Left cardiac atrium (tissue), 4 donors: ENCODE measurements at places on chromosomes 11 and 22. TPM values are rescaled to one million over a fixed set of nuclear protein-coding genes. Genes with fewer than 3 reads are reported as not detected.

DNA sequence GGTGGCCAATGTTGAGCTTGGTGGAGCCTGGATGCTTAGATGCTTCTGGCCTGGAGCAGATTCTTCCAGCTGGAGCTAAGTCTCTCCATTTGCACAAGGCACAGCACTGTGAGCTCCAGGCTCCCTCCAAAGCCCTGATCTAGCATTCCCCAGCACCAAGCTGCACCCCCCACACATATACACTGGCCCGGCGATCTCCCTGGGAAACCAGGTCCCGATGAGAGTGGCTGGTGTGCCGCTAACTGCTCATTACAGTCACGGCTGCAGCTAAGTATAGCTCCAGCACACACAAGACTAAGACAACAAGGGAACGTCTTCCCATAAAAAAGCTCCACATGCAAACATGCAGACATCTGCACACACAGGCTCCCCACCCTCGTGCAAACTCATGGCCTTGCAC is 17.6 kb downstream of the KCNC1 start:
- peak; percentile 1 for DNase-seq

DNA sequence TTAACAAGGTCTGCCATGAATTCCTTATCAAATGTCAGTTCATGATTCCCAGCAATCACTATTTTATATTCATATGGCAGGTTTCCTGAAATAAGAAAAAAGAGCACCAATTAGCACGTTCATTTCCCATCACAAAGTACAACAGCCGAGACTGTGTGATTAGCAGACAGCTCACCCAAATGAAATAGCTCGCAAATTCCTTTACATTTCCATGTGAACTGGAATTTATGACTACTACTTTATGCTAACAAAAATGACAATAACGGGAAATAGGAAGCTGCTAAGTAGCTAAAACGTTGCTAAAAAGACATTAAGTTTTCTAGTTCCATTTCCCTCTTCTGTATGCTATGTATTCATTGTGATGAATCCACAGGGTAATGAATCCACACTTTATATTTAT is 90.7 kb downstream of the MPPED2 start:
- DNase-seq = no peak

SCUBE1 gene
- 3.3 TPM for total RNA-seq

DENND6B gene
- total RNA-seq = 2.4 TPM

SCUBE2 gene
- 2.0 TPM for total RNA-seq

CHRNA10 gene
- total RNA-seq = 0.27 TPM

DNA sequence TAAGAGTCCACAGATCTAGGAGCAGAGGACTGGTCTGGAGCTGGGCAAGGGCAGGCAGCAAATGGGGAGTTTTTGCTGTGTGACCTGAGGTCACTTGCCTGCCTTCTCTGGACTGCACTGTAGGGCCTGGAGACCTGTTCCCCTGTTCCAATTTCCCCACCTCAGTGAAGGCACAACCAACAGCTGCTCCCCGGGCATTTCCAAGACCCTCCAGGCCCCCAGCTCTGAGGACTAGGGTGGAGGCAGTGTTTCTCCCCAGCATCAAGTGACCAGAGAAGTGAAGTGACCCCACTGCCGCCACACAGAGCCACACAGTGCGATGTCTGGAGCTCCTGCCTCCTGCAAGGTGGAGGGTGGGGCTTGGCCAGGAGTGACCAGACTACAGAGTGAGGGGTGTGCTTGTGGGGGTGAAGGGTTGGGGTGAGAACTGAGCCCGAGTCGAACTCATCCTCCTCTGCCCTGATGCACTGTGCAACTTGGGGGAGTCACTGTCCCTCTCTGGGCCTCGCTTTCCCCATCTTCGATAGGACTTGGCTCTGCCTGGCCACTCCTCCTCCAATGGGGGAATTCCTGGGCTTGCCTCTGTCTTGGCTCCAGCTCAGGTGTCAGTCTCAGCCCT is 21.6 kb downstream of the P2RY2 start:
- DNase-seq = no peak

DNA sequence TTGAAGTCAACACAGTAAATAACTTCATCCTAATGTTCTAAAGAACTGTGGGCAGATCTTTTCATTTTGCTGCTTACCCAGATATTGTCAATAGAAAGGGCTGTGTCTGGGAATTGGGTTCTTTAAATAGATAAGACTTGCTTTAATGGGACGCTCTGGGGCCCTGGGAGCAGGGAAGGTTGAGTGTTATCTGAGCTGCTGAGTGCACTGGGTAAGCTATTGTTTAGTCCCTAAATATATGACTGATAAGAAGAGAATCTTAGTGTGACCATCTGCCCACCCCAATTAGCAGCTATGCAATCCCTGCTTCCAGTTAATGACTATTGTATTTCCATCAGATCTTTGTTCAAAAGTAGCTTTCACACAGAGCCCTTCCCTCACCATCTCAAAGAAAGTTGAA is 44.4 kb downstream of the ARHGAP42 start:
- DNase-seq = no peak

RAB36 gene
- 1.3 TPM for total RNA-seq

RAG2 gene
- total RNA-seq = not detected

GRCh38 chr22:46486996-46487717 is 50.3 kb downstream of the CELSR1 start:
- DNase-seq = no peak

GRCh38 chr11:95592471-95592870 is 197.1 kb downstream of the FAM76B start:
- DNase-seq = no peak

DNA sequence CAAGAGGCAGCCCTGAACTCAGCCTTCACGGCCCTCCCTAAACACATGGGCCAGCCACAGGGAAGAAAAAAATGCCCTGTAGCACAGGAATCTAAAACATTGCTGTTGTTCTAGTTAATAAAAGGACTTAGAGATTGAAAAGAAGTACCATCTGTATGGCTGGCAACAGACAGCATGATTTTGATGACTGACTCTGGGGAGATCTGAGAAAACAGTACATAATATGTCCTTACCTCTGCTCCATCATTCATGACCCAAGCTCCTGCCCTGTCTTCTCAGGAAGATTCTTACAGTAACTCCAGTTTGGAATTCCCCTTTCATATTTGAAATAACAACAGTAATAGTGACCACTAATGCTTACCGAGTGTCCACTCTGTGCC is 244.2 kb downstream of the ETS1 start:
- no peak for DNase-seq

KDM4D gene
- total RNA-seq = 0.89 TPM

- DNase-seq = no peak
Measured at GRCh38 chr22:24683691-24684090, 80.7 kb downstream of the GGT1 start.

GSTT4 gene
- not detected for total RNA-seq

RIMBP3C gene
- total RNA-seq = 0.21 TPM

HSD17B12 gene
- total RNA-seq = 155 TPM

DNA sequence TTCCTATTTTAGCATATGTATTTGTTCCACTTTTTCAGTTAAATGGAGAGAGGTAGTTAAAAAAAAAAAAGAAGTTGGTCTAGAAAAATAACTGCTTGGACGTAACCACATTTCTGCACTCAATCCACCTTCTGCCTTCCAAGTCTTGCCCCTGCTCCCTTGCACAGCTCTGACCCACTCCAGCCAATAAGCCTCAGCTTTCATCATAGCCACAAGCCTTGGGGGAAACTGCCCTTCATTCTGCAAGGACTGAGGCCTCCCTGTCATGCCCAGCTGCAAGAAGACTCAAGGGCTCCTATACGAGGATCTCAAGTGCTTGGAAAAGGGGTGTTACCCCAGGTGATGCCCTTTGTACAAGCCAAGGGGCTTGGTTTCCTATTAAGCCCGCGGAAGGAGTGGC is 36.0 kb upstream of the OAF start:
- no peak for DNase-seq

DNA sequence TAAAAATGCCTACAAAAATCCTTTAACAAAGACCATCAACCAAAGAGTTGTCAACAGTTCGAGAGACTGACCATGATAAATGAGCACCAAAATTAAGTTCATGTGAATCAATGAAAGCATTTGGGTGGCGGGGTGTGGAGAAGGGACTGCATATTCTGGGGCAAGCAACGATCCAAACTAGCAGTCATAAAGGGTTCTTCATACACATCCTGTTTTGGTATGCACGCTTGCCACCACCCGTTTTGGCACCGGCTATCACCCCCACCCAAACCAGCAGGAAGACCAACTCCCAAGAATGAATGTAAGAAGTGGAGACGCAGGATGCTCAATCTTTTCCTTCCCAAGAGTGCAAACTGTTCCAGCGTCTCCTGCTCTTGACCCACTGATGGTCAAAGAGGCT is 80.8 kb downstream of the SGSM3 start:
- no peak for DNase-seq

- no peak for DNase-seq
Measured at GRCh38 chr11:36248436-36248835, 40.8 kb downstream of the COMMD9 start.

DNA sequence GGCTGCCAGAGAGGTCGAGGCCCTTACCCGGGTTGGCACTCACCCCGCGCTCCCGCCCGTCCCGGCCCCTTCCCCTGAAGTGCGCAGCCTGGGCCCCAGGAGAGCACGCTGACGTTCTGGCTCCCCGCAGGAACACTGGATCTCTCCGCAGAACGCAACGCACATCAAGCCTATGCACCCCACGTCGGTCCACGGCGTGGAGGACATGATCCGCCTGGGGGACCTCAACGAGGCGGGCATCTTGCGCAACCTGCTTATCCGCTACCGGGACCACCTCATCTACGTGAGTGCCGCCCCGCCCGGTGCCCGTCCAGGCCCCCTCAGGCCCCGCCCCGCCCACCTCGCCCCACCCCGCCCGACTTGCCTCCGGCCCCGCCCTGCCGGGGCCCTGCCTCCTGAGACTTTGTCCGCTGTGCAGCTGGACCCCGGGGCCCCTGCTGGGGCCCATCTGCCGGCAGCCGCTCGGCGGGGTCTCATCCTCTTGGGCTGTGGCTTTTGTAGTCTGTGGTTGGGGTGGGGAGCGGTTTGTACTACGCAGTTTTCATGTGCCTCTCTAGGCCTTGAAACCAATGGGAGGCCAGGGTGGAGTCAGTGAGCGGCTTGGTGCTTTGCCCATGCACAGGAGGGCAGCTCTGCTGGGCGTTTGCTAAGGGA is 19.7 kb downstream of the MYO7A start:
- no peak for DNase-seq

GRCh38 chr11:128582496-128583366 is 4.6 kb downstream of the ETS1 start:
- no peak for DNase-seq

GRCh38 chr11:10490032-10490397 is 35.0 kb downstream of the AMPD3 start:
- DNase-seq = no peak
